Stimulated activated CD4-positive, alpha-beta T cell treated with anti-CD3 and anti-CD28 coated beads, Interleukin-4, amount 100 ng/mL, for 1 hour (primary cell): ENCODE measurements at places on chromosomes 4 and X.

DNA sequence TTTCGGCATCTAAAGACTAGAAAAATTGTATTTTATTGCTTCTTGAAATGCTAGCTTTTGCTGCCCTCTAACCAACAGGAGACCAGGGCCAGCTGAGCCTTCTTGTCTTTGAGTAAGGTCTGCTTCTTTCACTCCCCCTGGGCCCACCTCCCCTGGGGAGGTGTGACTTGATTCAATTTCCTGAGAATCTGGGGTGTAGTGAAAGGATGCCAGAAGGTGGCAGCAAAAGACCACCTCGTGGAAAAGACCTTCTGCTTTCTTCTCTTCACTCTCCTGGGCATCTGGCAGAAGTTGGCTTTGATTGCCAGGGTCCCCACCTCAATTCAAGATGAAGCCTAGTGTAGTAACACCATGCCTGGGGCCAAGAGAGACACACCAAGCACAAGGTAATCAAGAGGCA lies 96.5 kb upstream of the MAOA start:
- DNase-seq, result peak; percentile 6

DNA sequence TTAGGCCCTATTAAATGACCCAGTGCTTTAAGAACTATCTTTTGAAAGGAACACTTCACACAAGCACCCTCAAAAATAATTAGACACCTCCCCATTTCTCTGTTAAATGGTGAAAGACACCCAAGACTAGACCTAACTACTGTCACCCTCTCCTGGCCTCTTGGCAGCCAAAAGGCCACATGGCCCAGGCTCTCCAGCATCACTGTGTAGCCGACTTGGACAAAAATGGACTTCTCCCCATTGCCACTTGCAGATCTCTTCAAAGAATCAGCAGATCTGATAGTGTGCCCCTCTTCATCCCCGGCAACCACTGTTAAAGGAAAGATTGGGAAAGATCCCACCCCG lies 2.0 kb downstream of the MID1IP1 start:
- DNase-seq, result no peak

DNA sequence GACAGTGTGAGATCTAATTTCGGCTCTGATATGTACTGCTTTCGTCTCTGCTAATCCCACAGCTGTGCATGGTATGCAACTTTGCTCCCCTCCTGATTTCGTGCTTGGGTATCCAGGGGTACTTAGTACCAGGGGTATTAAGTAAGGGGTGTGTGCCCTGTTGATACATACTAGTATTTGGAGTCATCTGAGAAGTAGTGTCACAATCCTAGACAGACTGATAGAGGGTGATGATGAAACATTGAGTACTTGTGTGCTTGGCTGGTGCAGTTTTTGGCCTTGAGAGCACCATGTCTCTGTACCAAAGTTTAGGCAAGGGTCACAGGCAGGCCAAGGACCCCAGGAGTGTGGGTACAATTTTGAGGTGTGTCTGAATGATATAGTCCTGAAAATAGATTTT lies 10.9 kb downstream of the GPAT3 start:
- no peak for DNase-seq

GRCh38 chr4:155164718-155165117 lies 43.7 kb upstream of the NPY2R start:
- no peak for DNase-seq

DNA sequence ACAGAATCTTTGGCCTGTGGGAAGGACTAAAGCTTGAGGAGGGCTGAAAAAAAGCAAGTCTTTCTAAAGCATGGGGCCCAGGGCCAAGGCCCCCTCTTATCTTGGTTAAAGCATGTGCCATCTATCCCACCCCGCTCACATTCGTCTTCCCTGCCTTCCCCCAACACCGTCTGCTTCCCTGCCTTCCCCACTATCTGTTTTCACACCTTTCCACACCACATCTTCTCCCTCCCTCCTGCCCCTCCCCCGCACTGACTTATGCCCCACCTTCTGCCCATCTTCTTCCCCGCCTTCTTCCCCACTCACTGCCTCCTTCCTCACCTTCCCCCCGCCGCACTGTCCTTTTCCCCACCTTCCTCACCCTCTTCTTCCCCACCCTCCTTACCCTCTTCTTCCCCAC lies 890 bp upstream of the NAP1L5 start:
- no peak for DNase-seq

DNA sequence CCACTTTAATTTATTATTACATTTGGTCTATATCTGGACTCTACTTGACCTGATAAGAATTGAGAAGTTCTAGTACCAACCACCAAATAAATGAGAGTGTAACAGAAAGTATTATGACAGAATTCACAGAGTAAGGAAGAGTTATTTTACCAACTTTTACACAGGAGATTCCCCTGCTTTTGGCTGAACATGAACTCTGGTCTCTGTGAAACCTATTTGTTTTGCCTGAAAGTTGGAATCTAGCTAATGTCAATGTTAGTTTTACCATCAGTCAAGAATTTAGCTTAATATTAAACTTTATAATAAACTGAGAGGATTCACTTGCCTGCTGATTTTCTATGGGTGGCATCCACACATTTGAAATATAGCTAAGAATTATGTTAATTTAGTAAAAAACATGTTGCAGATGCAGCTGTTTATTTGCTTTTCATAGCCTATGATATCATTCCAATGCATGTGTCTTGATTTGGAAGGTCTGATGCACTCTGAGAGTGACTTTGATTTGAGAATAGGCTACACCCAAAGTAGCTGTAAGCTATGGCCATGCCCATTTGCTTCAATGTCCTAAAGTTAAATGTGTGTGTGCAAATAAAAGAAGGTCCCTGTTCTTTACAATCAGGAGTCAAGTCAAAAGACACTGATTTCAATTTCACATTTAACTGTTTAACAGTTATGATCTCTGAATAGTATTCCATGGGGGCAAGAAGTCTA lies 150.9 kb upstream of the RASGEF1B start:
- DNase-seq, result no peak

GRCh38 chrX:133859336-133859735 lies 126.1 kb downstream of the GPC3 start:
- DNase-seq, result no peak

- DNase-seq, result no peak
Measured at GRCh38 chr4:71442336-71442735, 103.5 kb downstream of the SLC4A4 start.

DNA sequence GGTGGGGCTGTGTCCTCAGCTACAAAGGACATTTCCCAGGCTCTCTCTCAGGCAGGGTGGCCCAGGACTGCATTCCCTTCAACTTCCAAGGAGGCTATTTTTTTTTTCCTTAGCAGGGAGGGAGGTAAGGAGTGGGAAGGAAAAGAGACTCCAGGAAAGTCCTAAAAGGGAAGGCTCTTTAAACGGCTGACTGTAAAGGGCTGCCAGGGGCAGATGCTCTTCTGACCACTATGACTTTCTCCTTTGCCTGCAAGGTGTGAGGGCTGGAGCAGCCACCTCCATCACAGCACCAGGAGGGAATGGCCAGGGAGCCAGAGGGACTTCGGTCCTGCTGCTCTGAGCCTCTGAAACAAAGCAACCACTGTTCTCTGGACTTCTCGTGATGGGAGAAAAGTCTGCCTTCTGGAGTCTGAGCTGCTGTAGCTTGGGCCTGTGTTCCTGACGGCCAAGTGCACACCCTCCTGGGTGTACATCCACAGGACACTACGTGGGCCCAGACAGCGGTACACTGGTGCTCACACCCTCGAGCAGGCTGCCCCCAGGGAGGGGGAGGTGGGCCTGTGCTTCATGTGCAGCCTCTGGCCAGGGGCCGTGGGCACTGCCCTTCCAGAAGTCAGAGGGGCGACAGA lies 17.9 kb downstream of the NAT8L start:
- DNase-seq, result no peak

- DNase-seq, result no peak
Measured at GRCh38 chr4:161376275-161376674, 787.5 kb downstream of the FSTL5 start.

- DNase-seq, result no peak
Measured at GRCh38 chr4:122967231-122967630, 44.8 kb upstream of the NUDT6 start.

DNA sequence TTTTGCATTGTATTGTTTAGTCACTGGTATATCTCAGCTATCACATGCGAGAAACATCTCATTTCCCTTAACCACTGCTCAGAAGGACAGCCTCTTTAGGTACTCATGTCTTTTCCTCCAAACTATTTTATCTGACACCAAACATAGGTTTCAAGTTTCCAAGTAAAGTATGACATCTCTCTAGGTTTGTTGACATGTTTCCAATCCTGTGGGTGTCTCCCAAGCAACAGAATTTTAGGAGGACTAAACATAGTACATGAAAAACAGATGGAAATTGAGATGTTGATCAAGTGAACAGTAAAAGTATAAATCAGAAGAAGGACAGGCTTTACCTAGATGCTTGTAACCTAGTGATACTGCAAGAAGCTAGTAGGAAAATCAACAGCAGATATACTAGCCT lies 371.4 kb downstream of the DTHD1 start:
- DNase-seq, result no peak

DNA sequence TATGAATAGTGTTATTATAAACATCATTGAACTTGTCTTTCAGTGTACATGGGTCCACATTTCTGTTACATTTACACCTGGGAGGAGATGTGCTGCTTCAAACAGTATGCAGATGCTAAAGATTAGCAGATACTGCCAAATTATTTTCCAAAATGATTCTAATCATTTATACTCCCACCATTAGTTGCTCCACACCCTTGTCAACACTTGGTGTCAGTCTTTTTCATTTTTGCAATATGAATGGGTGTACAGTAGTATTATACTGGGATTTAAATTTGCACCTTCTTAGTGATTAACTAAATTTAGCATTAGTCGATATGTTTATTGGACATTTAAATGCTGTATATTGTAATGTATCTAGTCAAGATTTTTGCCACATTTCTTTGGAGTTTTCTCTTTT lies 131.6 kb upstream of the GRID2 start:
- no peak for DNase-seq

GRCh38 chr4:2266181-2266580 lies 4.3 kb upstream of the MXD4 start:
- no peak for DNase-seq

- no peak for DNase-seq
Measured at GRCh38 chr4:18518098-18518497, 496.5 kb upstream of the LCORL start.

- DNase-seq, result no peak
Measured at GRCh38 chrX:21408788-21409187, 34.6 kb downstream of the CNKSR2 start.

DNA sequence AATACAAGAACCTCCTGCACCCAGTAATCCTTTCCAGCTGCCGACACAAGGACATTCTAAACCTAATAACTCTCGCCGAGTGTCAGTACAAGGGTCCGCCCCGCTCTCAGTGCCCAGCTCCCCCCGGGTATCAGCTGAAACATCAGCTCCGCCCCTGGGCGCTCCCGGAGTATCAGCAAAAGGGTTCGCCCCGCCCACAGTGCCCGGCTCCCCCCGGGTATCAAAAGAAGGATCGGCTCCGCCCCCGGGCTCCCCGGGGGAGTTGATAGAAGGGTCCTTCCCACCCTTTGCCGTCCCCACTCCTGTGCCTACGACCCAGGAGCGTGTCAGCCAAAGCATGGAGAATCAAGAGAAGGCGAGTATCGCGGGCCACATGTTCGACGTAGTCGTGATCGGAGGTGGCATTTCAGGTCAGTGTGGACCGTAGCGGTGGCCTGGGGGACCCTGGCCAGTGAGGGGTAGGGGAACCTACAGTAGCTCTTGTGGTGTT lies at the start of gene MAOA:
TSS of gene MAOA (plus strand) at position 295 of the 490 bp plus-strand sequence. CDS start at position 338, 43 bp downstream.
- DNase-seq, result peak; percentile 40

DNA sequence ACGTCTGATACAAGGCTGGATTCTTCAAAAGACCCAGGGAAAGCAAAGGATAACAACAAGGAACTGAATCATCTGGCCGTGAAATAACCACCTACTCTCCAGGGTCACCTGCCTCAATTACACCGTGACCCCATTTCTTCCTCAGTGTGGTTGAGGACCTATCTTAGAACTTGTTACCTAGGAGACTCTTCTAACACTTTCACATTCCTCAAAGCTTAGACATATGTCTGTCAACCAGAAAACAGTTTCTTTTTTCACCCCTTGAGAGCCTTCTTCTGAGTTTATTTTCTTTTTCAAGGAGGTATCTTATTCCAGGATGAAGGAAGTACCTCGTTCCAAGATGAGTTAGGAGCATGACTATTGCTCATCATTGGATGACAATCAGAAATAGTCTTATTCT lies 337.8 kb downstream of the ARHGAP24 start:
- no peak for DNase-seq

DNA sequence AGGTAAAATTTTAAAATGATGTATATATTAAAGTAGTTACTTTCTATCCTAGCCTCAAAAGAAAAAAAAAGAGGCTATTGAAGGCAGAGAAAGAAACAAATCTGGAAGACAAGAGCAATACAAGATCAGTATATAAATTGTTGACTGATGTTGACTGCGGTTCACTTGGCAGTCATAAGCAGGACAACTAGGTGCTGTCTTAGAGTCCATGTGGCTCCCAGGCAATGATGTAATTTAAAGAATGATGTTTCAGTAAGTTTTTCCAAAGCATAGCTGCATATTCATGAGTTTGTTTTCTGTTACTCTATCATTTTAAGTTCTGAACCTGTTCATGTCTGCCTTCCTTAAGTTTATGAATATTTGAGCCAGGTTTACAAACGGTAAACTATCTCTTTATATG lies 630.2 kb downstream of the FAT4 start:
- DNase-seq, result no peak

GRCh38 chrX:150037041-150037440 lies 98.8 kb upstream of the EOLA2 start:
- no peak for DNase-seq

DNA sequence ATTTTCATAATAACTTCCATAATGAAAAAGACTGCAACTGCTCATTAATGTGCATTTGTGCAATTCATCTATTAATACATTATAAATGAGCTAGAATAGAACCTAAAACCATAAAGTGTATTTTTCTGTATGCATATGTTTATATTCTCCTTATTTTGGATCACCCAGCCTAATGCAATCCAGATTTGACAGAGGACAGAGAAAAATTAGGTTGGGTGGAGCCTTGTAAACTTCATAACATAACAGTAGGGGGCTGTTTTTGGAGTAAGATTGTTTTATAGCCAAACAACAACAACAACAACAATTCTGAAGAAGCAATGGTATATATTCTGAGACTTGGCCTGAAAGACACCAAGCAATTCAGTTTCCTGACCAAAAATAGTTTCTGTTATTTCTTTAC lies 615.3 kb upstream of the SLIT2 start:
- no peak for DNase-seq

- DNase-seq, result peak; percentile 28
Measured at GRCh38 chrX:53089224-53089842, 4.6 kb upstream of the KANTR start.
